Body of pancreas (tissue), 4 donors: ENCODE measurements at places on chromosomes 13 and 19. TPM values are rescaled to one million over a fixed set of nuclear protein-coding genes. Genes with fewer than 3 reads are reported as not detected.

TEX29 gene
- not detected for total RNA-seq

AP1M2 gene
- 25.7 TPM for total RNA-seq

CCL25 gene
- total RNA-seq = not detected

C1QTNF9B gene
- not detected for total RNA-seq

ZNF723 gene
- not detected for total RNA-seq

ATP4A gene
- total RNA-seq = not detected

DNA sequence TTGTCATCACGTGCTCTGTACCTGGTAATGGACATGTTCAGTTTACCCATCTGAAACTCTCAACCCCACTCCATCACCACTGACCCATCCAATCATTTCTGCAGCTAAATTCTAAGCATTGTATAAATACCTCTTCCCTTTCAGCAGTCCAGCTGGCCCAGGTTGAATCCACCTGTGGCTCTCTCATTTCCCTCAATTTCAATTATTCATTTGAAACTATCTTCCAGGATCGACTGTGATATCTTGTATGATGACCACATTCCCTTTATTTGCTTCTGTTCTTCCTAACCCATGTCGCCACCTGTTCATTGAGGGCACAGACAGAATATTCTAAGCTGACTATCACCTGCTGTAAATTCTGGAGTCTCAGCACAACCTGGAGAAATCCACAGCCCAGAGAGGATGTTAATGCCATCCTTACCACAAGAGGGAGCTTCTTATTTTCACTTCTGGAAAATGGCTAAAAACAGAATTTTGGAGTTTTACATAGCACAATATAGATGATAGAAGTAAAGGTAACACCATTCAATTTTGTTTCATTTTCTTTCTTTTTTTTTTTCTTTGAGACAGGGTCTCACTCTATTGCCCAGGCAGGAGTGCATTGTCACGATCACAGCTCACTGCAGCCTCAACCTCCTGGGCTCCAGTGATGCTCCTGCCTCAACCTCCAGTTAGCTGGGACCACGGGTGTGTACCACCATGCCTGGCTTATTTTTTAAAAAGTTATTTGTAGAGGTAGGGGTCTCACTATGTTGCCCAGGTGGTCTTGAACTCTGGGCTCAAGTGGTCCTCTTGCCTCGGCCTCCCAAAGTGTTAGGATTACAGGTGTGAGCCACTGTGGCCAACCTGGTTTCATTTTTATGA lies 38.6 kb downstream of the ZNF823 start:
- H3K27me3 ChIP-seq = no peaks in the 10 kb centered on the region
- H3K36me3 ChIP-seq = no peaks in the 10 kb centered on the region
- H3K4me1 ChIP-seq = peaks cover 1% of the 10 kb centered on the region
- no peak overlapping the region for H3K27ac ChIP-seq
- no peak overlapping the region for H3K4me3 ChIP-seq
- no peak for DNase-seq

DNA sequence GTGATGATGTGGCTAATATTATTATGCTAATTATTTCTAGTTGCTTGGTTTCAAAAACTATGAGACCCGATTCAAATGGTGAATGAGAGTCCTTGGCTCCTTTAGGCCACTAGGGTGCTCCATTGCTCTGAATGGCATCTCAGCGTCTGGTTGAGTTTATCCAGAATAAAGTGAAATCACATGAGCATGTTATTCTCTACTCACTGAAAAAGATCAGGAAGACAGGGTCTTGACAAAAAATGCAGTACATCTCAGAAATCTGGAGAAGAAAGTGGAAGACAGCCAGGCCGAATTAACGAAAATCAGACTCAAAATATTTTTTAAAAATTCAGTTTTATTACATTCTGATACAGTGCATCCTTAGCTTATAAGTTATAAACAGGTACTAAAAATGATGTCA lies 516.2 kb downstream of the MYO16 start:
- no peaks in the 10 kb centered on the region for H3K4me1 ChIP-seq
- H3K4me3 ChIP-seq = no peak overlapping the region
- H3K27me3 ChIP-seq = no peaks in the 10 kb centered on the region
- peak; percentile 48 for DNase-seq

DNA sequence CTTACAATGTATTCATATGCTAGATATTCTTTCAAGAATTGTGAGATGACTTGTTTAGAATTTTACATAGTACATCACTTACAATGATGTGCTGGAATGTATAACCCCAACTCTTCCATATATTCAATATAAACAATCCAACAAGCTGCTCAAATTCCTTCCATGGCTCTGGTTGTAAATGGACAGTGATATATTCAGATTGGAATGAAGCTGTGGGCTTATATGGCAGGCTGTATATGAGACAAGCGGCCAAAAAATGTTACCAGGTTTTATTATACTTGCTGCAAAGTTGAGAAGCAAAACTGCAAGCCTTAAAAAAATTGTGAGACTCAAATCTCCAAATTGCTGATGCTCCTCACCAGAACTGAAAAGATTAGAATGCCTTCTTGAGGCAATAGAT lies 83.6 kb upstream of the KLF12 start:
- H3K4me1 ChIP-seq = no peaks in the 10 kb centered on the region
- no peak for DNase-seq
- H3K27me3 ChIP-seq = no peaks in the 10 kb centered on the region
- H3K27ac ChIP-seq = no peak overlapping the region
- no peaks in the 10 kb centered on the region for H3K36me3 ChIP-seq
- no peak overlapping the region for H3K4me3 ChIP-seq

DNA sequence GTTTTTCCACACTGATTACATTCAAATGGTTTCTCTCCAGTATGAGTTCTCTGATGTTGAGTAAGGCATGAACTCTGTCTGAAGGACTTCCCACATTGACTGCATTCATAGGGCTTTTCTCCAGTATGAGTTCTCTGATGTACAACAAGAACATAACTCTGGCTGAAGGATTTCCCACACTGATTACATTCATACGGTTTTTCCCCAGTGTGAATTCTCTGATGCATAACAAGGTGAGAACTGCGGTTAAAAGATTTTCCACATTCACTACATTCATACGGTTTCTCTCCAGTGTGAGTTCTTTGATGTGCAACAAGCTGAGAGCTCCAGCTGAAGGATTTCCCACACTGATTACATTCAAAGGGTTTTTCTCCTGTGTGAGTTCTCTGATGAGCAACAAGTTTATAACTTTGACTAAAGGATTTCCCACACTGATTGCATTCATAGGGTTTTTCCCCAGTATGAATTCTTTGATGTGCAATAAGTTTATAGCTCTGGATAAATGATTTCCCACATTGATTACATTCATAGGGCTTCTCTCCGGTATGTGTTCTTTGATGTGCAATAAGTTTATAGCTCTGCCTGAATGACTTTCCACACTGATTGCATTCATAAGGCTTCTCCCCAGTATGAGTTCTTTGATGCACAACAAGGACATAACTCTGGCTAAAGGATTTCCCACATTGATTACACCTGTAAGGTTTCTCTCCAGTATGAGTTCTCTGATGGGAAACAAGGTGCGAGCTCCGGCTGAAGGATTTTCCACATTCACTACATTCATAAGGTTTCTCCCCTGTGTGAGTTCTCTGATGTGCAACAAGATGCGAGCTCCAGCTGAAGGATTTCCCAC lies 23.5 kb downstream of the ZNF180 start:
- H3K27ac ChIP-seq = no peak overlapping the region
- no peak overlapping the region for H3K4me3 ChIP-seq
- peaks cover 30% of the 10 kb centered on the region for H3K36me3 ChIP-seq
- DNase-seq = no peak
- no peaks in the 10 kb centered on the region for H3K4me1 ChIP-seq

DNA sequence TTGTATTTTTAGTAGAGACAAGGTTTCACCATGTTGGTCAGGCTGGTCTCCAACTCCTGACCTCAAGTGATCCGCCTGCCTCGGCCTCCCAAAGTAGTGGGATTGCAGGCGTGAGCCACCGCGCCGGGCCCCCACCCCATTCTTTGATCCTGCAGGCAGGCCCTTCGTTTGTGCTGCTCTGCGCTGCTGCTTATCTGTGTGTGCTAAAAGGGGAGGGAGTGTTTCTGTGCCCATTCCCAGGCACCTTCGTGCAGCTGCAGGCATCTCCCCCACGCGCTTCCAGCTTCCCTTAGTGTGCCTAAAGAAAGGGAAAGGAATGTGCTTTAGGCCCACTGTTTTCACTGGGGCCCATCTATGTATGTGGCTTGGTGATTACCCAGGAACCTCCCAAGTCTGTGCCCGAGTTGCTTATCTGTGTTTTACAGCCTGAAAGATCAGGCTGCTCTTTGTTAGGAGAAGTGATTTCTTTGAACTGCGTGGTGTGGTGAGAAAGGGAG lies 27.2 kb downstream of the EPN1 start:
- no peak overlapping the region for H3K4me3 ChIP-seq
- peaks cover 20% of the 10 kb centered on the region for H3K4me1 ChIP-seq
- no peak overlapping the region for H3K27ac ChIP-seq
- DNase-seq = no peak

DNA sequence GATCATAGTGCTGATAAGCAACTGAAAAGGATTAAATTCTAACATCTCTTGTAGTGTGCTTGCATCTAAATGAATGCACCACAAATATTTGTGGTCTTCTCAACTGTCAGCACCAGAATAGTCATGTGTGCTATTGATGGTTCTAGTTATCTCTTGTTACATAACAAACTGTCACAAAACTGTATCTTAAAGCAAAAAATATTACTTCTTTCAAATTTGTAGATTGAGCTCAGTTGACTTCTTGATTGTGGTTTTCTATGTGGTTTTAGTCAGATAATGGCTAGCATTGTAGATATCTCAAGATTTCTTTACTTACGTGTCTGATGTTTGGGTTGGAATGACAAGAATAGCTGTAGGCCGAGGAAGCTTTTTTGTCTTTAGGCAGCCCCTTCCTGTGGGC lies 431.3 kb downstream of the SLITRK6 start:
- H3K27me3 ChIP-seq = no peaks in the 10 kb centered on the region
- no peak for DNase-seq
- H3K4me3 ChIP-seq = no peak overlapping the region
- no peaks in the 10 kb centered on the region for H3K36me3 ChIP-seq
- H3K27ac ChIP-seq = no peak overlapping the region
- no peaks in the 10 kb centered on the region for H3K4me1 ChIP-seq

DNA sequence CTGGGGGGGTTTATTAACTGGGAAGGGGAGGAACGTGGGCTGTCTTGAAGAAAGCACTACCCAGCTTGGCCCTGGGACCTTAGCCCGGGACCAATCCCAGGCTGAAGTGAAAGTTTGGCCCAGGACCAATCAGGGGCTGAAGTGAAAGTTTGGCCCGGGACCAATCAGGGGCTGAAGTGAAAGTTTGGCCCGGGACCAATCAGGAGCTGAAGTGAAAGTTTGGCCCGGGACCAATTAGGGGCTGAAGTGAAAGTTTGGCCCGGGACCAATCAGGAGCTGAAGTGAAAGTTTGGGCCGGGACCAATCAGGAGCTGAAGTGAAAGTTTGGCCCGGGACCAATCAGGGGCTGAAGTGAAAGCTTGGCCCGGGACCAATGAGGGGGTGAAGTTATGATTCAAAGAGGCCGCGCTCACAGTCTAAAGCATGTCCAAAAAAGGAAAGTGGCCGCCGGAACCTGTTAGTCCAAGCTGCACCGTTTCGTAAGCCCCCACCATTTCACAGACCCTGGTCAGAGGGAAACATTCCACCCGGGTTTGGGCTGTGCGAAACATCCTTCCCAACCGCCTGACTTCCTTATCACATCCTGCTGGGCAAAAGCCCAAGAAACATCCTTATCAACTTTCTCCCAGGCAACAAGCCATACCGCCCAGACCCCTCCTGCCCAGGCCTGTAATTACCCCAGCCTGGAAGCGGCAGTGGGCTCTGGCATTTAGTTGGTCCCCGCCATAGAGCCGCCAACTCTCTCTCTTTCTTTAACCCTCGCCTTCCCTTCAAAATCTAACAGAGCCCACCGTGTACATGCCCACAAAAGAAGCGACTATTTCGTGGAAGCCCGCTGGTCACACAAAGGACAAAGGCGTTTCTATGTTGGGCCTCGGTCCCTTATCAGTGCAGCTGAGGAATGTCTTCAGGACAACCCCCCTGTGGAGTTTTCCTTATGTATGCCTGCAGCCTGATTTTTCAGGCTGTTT lies 1.1 kb downstream of the ZNF850 start:
- DNase-seq = peak; percentile 66
- no peaks in the 10 kb centered on the region for H3K27me3 ChIP-seq
- peak overlapping the region; percentile 52 for H3K4me3 ChIP-seq

- H3K4me1 ChIP-seq = no peaks in the 10 kb centered on the region
- DNase-seq = no peak
- H3K27ac ChIP-seq = no peak overlapping the region
- no peaks in the 10 kb centered on the region for H3K36me3 ChIP-seq
- no peak overlapping the region for H3K4me3 ChIP-seq
Measured at GRCh38 chr19:51783372-51783771, 11.6 kb upstream of the FPR3 start.

DNA sequence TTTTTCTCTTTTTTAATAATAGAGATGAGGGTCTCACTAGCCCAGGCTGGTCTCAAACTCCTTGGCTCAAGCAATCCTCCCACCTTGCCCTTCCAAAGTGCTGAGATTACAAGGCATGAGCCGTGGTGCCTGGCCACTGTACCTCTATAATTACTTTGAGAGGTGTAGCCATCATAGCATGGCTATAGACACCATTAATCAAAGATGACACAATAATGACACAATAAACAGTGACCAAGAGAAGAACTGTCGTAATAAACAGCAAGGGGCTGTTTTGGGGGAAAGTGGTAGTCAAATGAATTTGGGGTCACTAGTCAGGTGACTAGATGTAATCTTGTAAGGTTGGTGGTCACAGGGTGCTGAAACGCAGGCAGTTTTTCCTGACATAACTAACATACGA lies 30.4 kb downstream of the KLF5 start:
- no peak overlapping the region for H3K4me3 ChIP-seq
- no peak for DNase-seq
- H3K4me1 ChIP-seq = peaks cover 8% of the 10 kb centered on the region
- H3K27me3 ChIP-seq = no peaks in the 10 kb centered on the region

DNA sequence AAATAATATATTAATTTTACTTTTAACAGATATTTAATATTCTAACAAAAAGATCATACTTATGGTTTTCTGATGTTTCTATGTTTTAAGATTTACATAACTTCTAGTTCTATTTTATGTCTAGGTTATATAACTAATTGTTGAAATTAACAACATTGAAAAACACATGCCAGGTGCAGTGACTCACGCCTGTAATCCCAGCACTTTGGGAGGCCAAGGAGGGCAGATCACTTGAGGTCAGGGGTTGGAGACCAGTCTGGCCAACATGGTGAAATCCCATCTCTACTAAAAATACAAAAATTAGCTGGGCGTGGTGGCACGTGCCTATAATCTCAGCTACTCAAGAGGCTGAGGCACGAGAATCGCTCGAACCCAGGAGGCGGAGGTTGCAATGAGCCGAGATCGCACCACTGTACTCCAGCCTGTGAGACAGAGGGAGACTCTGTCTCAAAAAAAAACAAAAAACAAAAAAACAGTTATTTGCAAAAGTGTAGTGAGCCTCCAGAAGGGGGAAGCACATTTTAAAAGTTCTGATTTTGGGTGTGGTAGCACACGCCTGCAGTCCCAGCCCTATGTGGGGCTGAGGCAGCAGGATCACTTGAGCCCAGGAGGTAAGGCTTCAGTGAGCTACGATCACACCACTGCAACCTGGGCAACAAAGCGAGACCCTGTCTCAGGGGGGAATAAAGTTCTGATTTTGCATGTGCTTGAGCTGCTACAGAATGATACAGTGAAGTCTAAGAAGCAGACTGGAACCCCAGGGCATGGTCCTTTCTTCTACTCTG lies 18.7 kb downstream of the MIPEP start:
- DNase-seq = no peak
- no peak overlapping the region for H3K27ac ChIP-seq
- H3K27me3 ChIP-seq = no peaks in the 10 kb centered on the region
